ENCODE measurements at places on chromosomes 5 and 9.

- no peak for DNase-seq
Measured at GRCh38 chr5:60297658-60298057, 402.3 kb downstream of the DEPDC1B start.

- no peak for DNase-seq
Measured at GRCh38 chr5:84384604-84385575, at the start of gene EDIL3. Gene EDIL3, minus strand, starts transcription at chr5:84384880. Its CDS starts 506 bp downstream, at chr5:84384374.

DNA sequence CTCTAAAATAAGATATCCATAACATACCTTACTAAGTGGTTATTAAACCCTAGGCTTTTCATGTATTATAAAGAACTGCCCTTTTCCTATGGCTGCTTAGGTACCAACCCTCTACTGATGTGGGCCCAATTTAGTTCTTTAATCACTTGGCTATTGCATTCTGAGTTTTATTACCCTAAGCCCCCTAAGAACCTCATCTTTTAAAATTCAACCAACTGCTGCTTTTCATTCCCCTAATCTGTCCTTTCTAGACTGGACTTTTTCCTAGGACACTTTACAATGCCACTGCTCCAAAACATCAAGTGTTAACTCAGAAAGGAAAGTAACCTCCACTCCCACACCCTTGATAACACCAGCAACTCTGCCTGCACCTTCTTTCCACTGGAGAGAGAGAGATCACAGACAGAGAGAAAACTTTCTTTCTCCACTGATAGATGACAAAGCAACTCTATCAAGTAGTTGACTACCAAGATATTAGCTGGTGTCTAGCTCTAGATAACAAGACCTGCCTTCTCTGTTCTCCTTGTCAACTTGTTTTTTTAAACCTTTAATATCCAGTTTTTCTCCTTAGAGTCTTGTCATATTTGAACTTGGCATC, 27.3 kb downstream of the ELL2 start:
- no peak for DNase-seq

- no peak for DNase-seq
Measured at GRCh38 chr5:153655201-153655510, 164.7 kb downstream of the GRIA1 start.

DNA sequence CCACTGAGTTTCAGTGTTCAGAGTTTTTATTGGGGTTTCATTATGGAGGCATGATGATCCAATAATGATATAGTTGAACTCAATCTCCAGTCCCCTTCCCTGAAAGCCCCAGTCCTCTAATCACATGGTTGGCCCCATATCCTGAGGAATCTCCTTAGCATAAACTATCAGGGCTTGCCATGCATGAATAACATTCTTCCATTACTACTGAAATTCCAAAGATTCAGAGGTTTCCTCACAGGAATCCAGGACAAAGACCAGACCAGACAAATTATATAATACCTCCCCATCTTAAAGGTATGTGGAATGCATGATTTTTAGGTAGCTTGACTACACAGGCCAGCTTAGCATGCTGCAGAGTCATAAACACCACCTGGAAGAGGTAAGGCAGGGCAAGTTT, 15.5 kb upstream of the LRRTM2 start:
- DNase-seq = no peak

GRCh38 chr5:76874088-76874581, 24.3 kb downstream of the S100Z start:
- no peak for DNase-seq

- DNase-seq = no peak
Measured at GRCh38 chr9:21761309-21761901, 41.0 kb upstream of the MTAP start.

DNA sequence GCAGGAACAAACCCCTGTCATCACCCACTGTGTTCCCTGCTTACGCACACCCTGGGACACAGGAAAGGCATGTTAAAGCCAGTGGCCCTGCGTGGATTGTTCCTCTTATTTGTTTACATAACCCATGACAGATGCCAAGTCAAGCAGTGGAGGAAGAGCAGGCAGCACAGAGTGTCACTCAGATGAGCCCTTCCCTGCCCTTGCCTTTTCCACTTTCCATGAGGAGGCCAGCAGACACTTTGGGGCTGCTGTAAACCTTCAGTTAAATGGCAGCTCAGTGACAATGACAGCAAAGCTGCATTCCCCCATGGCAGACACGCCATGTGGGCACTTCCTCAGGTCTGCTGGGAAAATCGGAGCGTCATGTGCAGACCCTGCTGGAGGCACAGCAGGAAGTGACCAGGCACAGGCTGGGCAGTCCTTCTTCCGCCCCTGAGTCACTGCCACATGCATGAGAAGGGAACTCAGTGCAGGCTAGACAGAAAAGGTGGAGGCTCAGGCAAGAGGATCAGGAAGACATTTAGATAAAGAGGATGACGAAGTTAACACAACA, 216.8 kb upstream of the PIK3R1 start:
- no peak for DNase-seq

- DNase-seq = no peak
Measured at GRCh38 chr9:136975644-136976043, 1.7 kb upstream of the PTGDS start.

GRCh38 chr5:26343801-26344325, 694.5 kb downstream of the CDH9 start:
- DNase-seq = no peak
